ENCODE measurements at places on chromosomes 5 and 9.

GRCh38 chr9:1514776-1515363, 464.7 kb downstream of the DMRT2 start:
- no peak for DNase-seq

DNA sequence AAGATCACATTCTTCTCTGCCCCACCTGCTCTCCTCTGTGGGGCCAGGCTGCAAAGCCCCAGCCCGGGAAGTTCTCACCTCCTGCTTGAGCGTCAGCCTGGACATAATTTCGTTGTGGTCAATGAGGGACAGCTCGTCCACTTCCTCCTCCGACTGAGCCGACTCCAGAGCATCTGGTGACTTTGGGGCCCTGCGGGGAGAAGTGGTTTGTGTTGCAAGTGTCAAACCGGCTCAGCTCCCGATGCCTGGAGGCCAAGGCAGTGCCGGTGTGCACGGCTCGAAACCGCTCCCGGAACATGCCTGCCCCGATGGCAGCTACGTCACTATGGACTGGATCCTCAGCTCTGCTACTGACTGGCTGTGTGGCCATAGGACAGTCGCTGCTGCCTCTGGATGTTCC, 52.8 kb downstream of the PRRT1B start:
- peak; percentile 99 for DNase-seq

DNA sequence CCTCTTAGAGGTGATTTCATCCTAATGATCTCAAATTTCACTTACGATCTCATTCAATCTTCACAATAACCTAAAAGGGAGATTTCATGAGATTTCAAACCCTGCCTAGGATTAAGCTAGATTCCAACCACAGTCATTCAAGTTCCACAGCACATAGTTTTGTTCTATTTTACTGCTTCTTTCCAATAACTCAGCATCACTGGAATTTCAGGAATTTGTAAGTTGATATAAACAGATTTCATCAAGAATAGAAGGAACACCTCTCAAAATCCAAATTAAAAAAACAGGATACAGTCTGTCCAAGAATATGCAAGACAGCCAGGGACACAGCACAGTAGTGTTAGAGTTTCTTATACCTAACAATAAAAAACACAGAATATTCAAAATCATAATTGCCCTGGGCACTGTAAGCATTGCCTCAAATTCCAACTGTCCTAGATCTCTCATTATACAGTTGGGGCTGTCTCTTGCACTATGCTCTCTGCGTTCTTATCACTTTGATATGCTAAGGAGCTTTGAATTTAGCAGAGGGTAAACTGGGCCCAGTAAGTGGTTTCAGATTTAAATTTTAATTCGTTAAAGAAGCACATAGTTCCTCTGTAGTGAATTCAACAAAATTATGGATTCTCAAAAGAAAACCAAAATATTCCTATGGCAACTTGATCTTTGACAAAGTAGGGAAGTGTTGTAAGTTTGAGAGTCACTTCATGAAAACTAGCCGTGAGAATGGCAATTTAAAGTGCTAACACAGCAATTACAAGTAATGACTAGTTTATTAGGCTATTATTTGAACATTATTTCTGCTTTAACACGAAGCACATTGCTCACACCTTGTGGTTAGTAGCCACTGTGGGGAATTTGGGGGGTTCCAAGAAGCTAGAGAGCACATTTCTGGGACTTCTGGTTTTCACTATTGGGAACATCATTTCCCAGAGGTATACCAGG, 478.6 kb upstream of the C9orf72 start:
- DNase-seq = no peak

GRCh38 chr5:134554319-134555222, 29.1 kb downstream of the JADE2 start:
- no peak for DNase-seq

GRCh38 chr5:136064510-136064909, 35.7 kb downstream of the TGFBI start:
- DNase-seq = no peak

GRCh38 chr5:103119765-103120606, at the start of the genes GIN1 and PPIP5K2:
GIN1 (minus strand) TSS chr5:103120138; CDS start chr5:103108707, 11,431 bp downstream.
PPIP5K2 (plus strand) TSS chr5:103120301; CDS start chr5:103129590, 9,289 bp downstream.
- peak; percentile 81 for DNase-seq

GRCh38 chr9:69460012-69460411, 135.0 kb downstream of the ENTREP1 start:
- DNase-seq = no peak

DNA sequence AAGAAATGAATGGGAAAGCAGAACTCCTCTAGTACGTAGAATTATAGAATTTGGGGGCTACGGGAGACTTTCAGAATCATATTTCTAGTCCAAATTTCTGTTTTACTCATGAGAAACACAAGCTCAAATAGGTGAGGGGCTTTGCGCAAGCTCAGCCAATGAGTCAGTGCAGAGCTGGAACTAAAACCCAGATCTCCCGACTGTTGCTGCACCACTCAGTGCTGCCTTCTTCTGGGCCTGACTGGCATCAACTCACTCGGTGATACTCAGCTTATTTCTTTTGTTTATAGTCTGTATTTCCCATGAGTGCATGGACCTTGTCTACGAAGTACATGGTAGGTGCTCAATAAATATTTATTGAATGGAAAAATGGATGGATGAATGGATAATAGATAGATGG, 280.2 kb downstream of the CDK5RAP2 start:
- no peak for DNase-seq

GRCh38 chr9:119053070-119053469, 316.2 kb downstream of the BRINP1 start:
- no peak for DNase-seq

- DNase-seq = no peak
These were observed 236.9 kb downstream of the GOLPH3 start for GRCh38 chr5:31937226-31937625.

- no peak for DNase-seq
These were observed 675.8 kb downstream of the CETN3 start for GRCh38 chr5:89733772-89734171.

GRCh38 chr5:9529041-9529480, 16.8 kb downstream of the SEMA5A start:
- no peak for DNase-seq

- no peak for DNase-seq
These were observed 39.0 kb upstream of the TARS1 start for GRCh38 chr5:33401482-33402390.

GRCh38 chr5:77904362-77904761, 128.2 kb upstream of the TBCA start:
- DNase-seq = no peak

DNA sequence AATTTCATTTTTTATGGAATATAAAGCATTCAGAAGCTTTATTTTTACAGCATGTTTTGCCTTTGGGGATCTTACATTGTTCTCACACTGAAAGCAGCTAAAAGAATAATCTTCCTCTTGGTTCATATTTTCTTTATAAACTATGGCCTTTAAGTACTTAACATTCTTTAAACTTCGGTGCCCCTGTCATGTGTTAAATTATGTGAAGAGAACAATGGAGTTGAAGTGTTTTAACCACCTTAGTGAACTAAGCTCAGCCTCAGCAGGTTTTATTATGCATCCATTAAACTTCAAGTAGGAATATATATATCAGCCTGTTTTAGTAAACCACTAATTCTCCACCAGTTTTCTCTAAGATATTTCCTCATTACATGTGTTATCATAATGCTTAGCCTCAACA, 371.4 kb upstream of the CDH18 start:
- no peak for DNase-seq

GRCh38 chr9:8489835-8490234, 690.3 kb upstream of the DMAC1 start:
- no peak for DNase-seq

- DNase-seq = no peak
These were observed 33.6 kb downstream of the TIMD4 start for GRCh38 chr5:156929366-156929948.

DNA sequence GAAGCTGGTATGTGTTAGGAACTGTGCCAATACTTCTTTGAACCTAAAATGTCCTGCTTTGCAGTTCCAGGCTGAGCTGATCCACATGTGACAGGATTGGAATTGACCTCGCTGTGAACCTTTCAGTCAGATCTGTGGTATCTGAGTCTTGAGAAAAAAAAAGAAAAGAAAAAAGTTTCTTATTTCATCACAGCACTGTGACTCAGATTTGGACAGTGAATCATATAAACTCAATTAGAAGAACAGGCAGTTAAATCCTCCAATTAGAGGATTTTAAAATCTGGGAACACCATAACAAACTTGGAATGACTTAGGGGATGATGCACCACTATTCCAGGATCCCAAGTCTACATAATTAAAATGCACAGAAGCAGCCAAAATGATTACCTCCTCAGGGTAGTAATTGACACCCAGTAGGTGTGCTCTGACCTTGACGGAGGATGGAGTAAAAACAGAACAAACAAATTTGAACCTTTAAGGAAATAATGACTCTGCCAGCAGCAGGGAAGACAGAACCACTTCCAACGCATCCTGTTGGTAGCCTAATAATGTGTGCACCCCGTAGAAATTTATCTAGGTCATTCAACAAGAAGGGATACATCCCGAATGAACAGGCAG, 57.8 kb upstream of the RAI14 start:
- DNase-seq = no peak

DNA sequence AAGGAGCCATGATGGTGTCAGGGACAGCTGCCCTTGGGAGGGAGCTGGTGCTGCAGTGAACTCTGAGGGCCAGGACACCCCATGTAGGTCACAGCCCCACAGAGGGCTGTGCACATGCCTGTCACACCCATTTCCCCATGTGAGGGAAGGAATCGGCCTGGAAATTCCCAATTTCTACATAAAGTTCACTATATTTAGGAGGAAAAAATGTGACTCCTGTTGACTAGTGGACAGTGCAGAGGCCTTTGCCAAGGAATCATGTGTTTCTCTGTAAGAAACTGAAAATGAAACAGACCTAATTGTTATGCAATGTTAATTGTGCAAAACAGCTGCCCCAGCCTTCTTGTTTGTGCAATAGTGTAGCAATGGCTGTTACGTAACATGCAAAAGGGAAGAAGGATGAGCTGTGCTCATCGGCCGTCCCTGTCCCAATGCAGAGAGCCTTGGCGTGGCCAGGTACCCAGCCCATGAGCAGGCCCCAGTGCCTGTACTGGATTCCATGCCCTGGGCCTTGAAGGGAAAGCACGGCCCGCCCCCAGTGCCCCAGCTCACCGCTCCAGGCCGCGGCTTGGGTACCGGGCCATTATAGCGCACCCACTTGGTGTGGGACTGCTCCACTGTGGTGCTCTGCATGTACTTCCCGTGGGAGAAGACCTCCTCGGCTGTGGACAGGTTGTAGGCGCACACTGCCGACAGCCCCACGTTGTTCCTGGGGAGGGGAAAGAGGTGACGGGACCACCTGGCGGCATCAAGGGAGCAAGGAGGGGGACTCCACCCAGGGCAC, 70.0 kb downstream of the SECISBP2 start:
- DNase-seq = peak; percentile 98

DNA sequence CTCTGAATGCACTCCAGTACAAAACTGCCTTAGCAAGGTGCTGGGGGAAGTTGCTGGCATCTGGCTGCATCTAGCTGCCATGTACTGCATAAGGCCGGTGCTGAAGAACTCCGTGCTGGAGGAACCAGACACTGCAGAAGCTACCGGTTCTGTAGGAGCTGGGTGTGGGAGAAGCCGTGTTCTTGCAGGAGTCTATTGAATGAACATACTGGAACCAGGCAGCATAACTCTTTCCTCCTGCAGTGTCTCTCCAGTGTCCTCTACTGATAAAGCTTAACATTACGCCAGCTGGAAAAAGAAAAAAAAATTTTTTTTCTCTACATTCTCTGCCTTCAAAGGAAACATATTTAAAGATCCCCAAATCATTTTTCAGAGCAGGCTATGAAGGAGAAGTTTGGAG, 38.5 kb downstream of the VPS13A start:
- DNase-seq = no peak

DNA sequence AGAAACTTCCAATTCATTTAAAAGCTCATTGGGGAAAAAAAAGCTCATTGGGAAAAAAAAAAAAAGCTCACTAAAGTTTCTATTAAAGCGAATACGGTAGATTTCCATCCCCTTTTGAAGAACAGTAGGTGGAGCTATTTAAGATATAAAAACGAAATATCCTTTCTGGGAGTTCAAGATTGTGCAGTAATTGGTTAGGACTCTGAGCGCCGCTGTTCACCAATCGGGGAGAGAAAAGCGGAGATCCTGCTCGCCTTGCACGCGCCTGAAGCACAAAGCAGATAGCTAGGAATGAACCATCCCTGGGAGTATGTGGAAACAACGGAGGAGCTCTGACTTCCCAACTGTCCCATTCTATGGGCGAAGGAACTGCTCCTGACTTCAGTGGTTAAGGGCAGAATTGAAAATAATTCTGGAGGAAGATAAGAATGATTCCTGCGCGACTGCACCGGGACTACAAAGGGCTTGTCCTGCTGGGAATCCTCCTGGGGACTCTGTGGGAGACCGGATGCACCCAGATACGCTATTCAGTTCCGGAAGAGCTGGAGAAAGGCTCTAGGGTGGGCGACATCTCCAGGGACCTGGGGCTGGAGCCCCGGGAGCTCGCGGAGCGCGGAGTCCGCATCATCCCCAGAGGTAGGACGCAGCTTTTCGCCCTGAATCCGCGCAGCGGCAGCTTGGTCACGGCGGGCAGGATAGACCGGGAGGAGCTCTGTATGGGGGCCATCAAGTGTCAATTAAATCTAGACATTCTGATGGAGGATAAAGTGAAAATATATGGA, at the start of gene PCDHGA12:
PCDHGA12 (plus strand) TSS at position 176 of the 782 bp plus-strand sequence; CDS start at position 429, 253 bp downstream.
- no peak for DNase-seq

DNA sequence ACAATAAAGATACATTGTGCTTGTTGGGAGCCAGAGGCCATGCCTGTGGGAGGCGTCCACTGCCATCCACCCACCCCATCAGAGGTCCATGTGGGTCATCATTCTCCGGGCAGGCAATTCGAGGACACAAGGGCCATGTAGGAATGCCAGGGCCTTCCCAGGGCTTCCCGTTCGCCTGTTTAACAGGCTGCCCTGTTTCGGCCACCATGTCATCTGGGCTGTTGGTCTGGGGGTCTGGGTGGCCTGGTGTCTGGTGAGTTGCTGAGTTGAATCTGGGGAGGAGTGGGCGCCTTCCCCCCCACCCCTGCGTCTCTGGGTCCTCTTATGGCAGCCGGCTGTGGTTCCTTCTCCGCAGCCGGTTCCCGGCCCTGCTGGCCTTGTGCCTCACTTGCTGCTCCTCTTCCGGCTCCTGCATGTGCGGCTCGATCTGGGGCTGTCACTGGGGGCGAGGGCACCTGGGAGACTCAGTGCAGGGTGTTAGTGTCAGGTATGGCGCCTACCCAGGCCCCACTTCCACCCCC, 117.4 kb downstream of the WNK2 start:
- no peak for DNase-seq

DNA sequence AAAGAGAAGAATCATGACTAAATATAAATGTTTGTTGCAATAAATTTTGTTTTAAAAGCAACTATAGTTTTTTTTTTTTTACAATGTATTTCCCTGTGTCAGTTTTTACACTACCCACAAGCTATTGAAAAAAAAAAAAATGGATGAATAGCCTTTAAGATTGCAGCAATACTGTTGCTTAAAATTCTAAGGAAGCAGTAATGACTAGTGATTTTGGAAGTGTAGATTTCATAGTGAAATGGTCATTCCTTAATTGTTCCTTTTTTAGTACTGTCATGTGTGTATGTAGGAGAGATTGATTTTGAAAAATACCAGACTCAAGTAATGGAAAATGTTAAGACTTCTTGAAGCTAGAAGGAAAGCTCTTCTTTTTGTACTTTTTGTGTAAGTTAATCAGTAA, 53.1 kb downstream of the NDUFS4 start:
- DNase-seq = no peak

- no peak for DNase-seq
These were observed 192.1 kb upstream of the RGMB start for GRCh38 chr5:98581112-98581997.

- no peak for DNase-seq
These were observed 58.9 kb downstream of the GNA14 start for GRCh38 chr9:77589046-77589795.

All from HL-60 (cell line).